CD4-positive, alpha-beta T cell treated with Interleukin-15 for 4 hours (primary cell): ENCODE measurements at places on chromosomes 12 and 14.

GRCh38 chr14:94374116-94374515, 14.3 kb downstream of the SERPINA1 start:
- DNase-seq, result no peak

- peak; percentile 62 for DNase-seq
Measured at GRCh38 chr12:104687823-104688573, 231.2 kb downstream of the CHST11 start.

DNA sequence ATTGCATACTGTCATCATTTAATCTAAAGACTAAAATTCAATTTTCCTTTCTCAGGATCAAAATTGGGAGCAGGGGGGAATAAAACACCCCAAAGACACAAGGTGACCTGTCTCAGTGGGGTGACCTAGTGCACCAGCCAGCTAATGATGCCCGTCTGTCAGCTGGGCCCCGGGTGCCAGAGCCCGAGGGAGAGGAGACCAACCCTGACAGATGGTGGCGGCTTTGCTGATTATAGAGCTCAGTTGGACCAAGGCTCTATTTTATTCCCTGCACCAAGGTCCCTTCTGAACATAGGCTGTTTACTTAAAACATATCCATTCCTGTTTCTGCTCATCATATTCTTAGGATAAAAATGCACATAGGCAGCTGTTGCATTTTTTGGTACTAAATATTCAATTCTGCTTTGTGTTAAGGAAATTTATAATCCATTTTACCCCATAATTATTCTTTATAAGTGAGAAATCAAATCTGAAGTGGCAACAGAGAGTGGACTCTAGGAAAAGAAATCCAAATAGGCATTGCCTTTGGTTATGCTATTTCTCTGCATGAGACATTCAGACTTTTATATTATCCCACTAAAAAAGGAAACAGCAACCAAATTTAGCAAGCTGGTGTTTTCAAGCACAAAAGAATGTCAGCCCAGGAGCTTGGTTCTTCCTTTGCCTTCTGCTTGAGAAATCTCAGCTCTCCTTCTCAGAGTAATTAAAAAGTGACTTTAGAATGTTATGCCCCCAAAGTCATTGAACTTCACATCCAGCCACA, 96.8 kb upstream of the IFNG-AS1 start:
- DNase-seq, result no peak

DNA sequence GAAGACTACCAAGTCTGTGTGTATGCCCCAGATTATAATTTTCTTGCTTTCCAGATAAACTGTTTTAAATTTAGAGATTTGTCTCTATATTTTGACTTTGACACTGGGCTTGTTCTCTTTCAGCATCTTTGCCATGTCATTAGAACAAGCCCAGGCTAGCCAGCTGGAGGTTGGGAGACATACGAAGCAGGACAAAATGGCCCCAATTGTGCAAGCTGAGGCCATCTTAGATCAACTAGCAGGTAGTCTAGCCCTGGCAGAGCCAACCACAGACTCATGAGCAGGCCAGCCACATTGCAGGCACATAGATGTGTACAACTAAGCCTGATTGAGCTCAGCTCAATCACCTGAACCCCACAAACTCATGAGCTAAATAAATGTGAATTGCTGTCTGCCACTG, 321.4 kb downstream of the ATP23 start:
- DNase-seq, result no peak

- no peak for DNase-seq
Measured at GRCh38 chr14:61887628-61888027, 125.4 kb downstream of the SNAPC1 start.

DNA sequence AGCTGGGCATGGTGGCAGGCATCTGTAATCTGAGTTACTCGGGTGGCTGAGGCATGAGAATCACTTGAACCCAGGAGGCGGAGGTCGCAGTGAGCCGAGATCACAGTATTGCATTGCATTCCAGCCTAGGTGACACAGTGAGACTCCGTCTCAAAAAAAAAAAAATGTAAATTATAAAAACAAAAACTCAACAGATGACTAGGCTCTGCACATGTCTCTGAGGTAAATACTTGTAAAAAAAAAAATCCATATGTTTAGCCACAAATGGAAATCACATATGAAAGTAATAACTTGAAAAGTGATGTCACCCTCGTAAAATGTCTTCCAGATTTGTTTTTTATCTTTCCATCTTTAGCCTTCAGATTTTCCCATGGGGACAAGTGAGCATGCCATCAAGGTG, 85.0 kb downstream of the KICS2 start:
- no peak for DNase-seq
